MCF 10A (cell line): ENCODE measurements at places on chromosomes 4 and X.
A peak's percentile ranks its signal among the peaks of the same experiment; 100 is the strongest.

DNA sequence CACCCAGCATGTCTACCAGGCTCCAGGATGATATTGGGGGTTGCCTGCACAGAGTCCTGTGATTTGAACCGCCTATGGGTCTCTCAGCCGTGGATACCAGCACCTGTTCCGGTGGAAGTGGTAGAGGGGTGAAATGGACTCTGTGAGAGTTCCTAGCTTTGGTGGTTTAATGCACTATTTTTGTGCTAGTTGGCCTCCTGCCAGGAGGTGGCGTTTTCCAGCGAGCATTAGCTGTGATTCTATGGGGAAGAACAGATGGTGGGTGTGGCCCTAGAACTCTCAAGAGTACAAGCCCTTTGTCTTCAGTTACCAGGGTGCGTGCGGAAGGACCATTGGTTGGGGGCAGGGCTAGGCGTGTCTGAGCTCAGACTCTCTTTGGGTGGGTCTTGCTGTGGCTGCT lies 316.9 kb upstream of the AMOT start:
- DNase-seq: no peak

DNA sequence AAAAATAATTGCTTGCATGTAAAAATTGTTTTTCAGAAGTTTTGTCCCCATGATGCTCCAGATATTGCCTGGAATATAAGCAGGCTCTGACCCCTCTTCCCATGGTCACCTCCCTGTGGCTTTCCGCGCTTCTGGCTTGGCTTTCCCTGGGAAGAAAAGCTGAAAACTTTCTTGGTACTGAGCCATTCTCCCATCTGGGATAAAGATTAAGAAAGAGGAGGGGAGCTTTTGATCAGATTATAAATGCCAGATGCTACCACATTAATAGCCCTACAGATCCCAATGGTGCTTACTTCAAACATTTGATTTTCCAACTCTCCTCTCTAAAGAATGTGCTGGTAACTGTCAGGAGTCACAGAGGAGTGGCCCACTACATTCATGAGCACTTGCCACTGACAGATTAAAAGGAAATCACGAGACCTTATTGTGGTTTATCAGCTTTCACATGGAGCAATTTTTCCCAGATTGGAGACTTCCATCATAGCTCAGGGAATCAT lies 54.4 kb upstream of the GAB1 start:
- DNase-seq: no peak

DNA sequence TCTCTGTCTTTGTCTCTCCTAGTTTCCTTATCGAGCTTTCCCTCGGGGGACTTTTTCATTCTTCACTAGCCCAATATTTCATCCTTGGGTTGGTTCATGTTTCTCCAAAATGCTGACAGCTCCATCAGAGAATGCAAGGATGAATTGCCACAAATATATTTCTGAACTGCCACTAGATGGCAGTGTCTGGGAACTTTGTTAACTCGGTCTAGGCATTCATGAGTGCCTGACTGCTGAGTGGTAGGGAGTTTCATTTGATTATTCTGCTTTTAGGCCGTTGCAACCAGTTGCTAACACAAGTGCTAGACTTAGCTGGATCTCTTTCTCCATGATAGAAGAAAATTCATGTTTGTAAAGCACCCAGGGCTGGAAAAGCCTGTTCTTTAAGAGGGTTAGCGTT lies 73.5 kb upstream of the RAP2C start:
- DNase-seq: peak; percentile 67

DNA sequence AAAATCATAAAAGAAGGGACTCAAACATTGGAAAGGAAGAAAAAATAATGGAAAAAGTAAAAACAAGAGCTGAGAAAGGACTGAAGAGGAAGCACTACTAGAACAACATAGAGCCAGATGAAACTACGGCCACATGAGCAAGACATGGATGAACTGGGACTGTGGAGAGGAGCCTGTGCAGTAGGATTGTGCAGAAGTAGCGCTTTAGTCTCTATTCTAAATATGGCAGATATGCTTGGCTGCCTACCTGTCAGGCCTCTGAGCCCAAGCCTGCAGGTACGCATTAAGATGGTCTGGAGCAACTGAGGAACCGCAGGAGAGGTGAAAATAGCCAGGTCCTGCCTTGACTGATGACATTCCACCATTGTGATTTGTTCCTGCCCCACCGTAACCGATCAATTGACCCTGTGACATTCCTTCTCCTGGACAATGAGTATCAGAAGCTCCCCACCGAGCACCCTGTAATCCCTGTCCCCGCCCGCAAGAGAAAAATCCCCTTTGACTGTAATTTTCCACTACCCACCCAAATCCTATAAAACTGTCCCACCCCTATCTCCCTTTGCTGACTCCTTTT lies 154.3 kb downstream of the CAMK2D start:
- DNase-seq: no peak
